ENCODE measurements at places on chromosomes 3 and 15.

GRCh38 chr3:23051240-23052140, 151.6 kb upstream of the UBE2E2 start:
- no peak for DNase-seq

DNA sequence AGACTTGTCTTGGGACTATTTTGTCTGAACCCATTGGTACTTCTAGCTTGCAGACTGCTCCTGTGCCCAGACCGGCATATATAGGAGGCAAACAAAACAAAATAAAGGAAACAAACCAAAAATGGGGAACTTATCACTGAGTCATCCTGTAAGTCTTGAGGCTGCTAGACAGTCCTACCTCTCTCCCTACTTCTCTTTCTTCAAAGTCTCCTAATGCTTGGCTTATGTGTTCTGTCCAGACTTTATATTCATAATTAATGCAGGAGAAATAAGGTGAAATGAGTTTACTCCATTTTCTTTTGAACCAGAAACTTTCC, 266.2 kb downstream of the ZNF385D start:
- DNase-seq = no peak

GRCh38 chr3:170611751-170612150, 25.9 kb upstream of the SLC7A14 start:
- DNase-seq = no peak

- DNase-seq = peak; percentile 31
Observed at GRCh38 chr3:144866476-144866875, 894.9 kb downstream of the DIPK2A start.

DNA sequence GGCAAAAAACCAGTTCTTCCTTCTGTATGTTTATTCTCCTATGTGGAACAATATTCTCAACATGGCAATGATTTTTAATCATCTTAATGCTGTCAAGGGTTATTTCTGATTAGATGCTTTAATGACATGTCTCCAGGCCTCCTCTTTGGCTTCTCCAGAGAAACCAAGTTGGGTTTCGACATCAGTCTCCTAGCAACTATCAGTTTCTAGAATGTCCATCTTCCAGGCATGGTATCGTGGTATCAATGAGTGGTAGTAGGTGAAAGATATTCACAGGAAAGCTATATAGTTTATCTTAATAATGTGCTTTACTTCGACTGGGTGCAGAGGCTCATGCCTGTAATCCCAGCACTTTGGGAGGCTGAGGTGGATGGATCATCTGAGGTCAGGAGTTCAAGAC, 128.5 kb downstream of the C3orf70 start:
- no peak for DNase-seq

- DNase-seq = peak; percentile 7
Observed at GRCh38 chr3:110533089-110533488, 538.5 kb upstream of the NECTIN3 start.

DNA sequence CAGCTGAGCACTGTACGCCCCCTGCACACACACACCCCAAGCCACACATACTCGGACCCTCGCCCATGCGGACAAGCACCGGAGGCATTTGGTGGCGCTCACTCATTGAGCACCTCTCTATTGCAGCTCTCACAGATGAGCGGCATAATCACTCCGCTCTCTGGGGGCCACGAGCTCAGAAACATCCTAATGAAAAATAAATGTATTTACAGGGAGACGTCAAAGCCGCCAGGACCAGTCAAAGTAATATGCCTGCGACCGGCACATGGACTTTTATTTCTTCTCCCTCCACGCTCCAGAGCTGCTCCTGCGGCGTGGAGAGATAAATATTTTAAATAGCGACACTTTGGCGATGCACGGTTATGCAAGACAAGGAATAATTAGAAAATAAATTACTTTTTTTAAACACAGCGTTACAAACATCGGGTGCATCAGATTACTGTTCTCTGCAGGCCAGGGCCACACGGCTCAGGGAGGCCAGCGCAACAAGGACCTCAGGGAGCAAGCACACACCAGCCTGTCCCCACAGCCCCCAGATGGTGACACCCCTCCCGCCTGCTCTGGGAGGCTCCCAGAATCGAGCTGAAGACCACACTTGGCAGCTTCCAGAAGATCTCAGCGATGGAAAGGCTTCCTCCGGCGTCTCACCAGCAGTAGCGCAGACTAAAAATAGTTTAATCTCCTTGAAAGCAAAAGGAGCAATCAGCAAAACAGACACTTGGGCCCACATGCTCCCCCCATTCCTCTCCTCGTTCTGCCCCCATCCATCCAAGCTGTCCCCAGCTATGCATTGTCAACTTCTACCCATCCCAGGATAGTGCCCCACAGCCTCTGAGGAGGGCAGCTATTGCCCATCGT, 48.0 kb downstream of the CACNA2D2 start:
- no peak for DNase-seq

DNA sequence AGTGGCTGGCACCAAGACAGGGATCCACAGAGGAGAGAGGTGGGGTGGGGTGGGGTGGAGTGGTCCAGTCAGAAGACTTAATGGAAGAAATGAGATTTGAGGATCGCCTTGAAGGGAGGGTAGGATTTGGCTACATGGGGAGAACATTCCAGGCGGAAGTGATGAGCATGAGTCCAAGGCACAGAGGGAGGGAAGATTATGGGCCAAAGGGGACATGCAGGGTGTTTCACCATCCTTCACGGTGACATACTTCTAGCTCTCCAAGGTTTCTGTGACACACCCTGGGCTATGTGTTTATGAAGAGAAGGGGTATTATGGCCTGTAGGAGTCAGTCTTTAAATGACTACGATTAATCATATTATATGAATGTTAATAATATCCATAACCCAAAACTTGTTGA, 7.7 kb upstream of the FBN1 start:
- no peak for DNase-seq

- no peak for DNase-seq
Observed at GRCh38 chr3:64676831-64677230, 11.0 kb downstream of the ADAMTS9 start.

- peak; percentile 70 for DNase-seq
Observed at GRCh38 chr3:64460877-64461276, 226.9 kb downstream of the ADAMTS9 start.

DNA sequence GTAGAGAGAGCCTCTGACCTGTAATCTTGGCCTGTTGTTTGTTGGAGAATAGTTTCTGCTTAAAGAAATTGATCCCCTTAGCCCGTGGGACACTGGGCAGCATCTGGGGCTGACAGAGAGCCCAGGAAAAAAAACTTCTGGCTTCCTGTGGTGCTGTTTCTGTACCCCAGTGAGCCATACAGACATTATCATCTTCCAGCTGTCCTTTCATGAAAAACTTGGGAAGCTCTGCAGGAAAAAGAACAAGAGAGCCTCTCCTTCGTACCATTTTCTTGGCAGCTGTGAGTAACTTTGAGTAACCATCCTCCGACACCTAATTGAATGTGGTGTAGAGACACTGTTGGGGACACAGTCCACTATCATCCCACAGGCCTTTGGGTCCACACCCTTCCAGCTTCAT, 333.0 kb downstream of the SHQ1 start:
- no peak for DNase-seq

DNA sequence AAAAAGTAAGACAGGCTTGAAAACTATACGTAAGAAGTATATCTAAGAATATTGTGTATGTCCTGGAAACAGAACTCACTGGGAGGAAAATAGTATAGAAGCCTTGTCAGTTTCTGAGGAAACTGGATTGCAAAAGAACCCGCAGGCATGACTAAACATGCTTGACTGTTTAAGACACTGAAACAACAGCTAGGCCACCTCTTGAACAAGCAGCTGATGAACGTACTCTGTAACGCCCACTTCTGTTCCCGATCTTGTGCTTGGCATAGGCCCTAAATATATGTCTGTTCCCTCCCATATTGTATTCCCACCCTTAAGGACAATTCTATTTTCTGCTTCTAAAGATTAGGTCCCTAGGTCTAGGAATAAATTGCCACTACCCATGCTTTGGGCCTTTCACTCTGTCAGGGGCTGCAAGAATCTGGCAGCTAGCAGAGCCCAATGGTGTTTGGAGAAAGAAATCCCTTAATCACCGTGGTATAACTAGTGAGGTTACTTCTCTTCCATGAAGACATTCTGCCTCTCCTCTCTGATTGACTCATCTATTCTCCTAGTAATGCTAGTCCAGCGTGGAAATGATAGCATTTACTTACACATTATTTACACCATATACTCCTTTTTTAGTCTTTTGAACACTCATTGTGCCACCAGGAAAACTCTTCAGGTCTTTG, 46.2 kb downstream of the CD200 start:
- no peak for DNase-seq

- no peak for DNase-seq
Observed at GRCh38 chr3:5136919-5137429, 14.9 kb downstream of the ARL8B start.

DNA sequence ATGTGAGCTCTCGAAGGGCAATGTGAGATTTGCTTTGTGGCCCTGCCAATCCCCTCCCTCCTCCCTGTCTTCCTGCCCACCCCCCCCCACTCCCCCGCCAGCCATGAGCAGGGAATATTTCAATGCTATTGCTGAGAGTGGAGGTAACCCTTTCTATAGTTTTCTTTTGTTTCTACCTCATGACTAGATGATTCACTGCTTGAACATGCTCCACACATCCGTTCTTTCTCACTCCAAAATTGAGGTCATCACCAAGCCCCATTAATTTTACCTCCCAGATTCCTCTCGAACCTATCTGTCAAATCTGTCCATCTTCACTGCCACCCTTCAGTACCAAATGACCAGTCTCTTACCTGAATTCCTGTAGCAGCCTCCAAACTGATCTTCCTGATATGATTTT, 12.2 kb downstream of the ZNF774 start:
- no peak for DNase-seq

- peak; percentile 38 for DNase-seq
Observed at GRCh38 chr3:143158014-143158988, 38.7 kb downstream of the CHST2 start.

DNA sequence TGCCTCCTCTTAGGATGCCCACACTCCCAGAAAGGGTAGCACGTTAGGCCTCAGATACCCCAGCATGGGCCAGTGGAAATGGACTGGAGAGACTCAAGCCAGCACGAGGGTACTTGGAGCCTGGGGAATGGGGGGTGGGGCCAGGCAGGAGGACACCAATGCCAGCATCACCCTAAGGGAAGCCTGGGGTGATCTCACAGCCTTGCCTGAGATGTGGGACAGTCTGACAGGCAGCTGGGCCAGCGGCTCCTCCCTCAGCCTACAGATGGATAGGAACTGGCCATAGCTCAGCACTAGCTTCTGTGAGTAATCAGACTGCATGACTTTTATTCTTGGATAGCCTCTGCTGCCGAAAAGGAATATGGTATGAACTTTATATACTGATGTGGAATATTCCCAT, 59.6 kb upstream of the MRPS22 start:
- DNase-seq = no peak

- DNase-seq = peak; percentile 56
Observed at GRCh38 chr3:54917174-54917573, 10.7 kb downstream of the LRTM1 start.

DNA sequence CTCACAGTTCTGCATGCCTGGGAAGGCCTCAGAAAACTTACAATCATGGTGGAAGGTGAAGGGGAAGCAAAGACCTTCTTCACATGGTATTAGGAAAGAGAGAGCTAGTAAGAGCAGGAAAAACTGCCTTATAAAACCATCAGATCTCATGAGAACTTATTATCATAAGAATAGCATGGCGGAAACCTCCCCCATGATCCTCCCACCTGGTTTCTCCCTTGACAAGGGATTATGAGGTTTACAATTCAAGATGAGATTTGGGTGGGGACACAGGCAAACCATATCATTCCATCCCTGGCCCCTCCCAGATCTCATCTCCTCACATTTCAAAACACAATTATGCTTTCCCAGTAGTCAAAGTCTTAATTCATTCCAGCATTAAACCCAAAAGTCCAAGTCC, 34.6 kb upstream of the TMEM45A start:
- no peak for DNase-seq

- DNase-seq = no peak
Observed at GRCh38 chr15:36067483-36068274, 511.7 kb upstream of the CDIN1 start.

DNA sequence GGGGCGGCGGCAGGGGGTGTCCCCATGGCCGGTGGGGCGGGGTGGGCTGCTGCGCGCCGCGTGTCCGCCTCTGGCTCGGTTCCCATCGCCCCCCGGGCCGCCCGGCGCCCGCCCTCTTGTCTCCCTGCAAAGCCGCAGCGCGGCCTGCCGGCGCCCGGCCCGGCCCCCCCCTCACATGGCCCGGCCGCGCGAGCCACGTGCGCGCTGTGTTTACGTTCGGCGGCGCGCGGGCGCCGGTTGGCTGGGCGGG, 502 bp downstream of the NR1D2 start:
- DNase-seq = no peak

- no peak for DNase-seq
Observed at GRCh38 chr3:169591159-169591951, 72.2 kb downstream of the MECOM start.

DNA sequence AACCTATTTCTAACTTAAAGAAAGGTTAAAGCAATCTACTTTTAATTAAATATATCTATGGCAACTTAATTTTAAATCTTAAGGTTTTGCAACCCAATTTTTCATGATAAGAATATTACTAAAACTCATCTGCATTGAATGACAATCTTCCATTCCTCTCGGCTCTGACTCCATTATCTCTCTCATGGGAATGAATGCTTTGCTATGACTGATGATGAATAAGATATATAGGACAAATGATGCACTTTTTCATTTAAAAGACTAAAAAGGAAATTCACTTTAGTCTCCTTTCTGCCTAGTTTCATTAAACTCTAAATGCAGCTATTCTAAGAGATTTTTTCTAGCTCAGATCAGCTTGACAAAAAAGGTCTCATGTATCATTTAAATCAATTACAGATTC, 68.7 kb downstream of the GBE1 start:
- DNase-seq = no peak

- no peak for DNase-seq
Observed at GRCh38 chr3:18008706-18009368, 266.4 kb upstream of the TBC1D5 start.

DNA sequence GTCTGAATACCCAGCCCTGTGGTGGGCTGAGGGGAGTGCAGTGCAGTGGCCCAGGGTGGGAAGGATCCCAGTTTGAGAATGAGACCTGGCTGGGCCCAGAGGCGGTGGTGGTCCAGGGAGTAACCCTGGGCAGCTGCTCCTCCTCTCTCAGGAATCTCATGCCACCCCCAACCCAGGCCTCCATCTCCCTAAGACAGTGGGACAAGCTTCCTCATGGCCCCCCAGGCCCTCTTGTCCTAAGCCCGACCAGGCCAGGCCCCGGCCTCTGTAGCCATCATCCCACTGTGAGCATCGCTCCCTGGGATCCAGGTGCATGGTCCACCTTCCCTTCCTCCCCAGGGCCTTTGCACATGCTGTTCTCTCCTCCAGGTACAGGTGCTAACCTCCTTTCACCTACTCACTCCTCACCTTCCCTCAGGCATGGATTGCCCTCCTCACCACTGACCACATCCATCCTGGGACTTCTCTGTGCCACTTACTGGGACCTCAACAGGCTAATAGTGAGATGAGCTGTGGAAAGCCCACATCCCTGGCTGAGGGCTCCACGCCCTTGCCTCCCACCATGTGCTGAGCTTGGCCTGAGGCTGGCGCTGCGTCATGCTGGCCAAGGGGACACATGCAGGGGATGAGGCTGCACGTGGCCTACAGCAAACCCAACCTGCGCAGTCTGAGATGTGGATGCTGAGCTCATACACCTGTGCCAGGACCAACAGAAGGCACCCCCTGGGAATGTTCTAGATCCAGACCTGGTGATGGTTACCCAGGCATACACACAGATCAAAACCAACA, 9.9 kb downstream of the CHDH start:
- no peak for DNase-seq

Measured in GM04504 (cell line).